Activated naive CD8-positive, alpha-beta T cell treated with anti-CD3 and anti-CD28 coated beads, Interleukin-2, amount 10 ng/mL, durations not matched to agents 7 days and 5 days (primary cell): ENCODE measurements at places on chromosomes 16 and 17.

- no peak for DNase-seq
These were observed 23.0 kb downstream of the TSPOAP1 start for GRCh38 chr17:58305626-58306025.

GRCh38 chr17:1422885-1423284 is 22.9 kb upstream of the YWHAE start:
- DNase-seq = no peak

DNA sequence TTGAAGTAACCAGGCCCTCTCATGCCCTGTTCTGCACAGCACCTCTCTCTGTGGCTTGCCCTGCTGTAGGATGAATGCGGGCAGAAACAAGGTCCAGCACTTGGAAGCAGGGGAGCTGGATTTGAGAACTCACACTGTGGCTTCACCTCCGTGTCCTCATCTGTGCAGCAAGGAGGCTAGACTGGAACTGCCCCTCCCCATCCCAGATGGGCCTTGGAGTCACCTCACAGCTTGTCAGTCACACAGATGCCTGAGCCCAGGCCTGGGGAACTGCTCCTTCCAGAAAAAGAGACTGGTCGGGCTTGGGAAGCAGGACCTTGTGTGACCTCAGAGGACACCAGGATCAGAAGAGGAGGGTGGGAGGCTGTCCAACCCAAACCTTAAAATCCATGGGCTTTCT is 180.8 kb downstream of the CCT6B start:
- DNase-seq = no peak

DNA sequence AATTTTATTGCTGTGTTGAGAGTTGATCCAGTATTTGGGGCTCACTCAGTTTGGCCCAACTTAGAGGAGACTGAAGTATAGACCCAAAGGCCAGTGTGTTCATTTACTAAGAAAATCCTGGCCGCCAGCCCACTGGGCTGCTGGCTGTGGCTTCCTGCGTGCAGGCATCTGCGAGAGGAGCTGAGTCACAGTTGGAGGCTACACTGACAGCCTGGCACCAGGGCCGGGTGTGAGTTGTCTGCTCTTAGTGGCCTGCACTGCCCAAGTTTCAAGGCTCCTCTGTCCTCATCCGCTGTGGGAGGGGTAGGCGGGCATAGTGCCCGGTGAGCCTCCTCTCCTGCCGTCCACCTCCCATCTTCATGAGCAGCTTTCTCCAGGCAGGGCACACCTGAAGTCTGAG is 54.2 kb downstream of the PLD6 start:
- no peak for DNase-seq

DNA sequence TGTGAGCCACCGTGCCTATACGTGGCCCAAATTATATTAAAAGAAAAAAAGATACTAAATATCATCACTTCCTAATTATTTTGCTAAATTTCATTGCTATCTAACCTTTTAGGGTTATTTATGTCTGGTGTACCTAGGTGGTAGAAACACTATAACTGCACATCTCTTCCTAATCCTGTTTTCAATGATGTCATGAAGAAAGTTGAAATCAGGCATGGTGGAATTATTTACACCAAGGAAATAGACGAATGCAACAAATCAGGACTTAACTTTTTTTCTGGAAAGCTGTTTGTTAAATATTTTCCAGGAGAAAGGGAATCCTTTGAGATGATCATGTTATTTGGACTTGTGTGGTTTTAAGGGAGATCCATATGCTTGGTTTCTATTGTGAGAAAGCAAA is 39.2 kb upstream of the SKAP1 start:
- no peak for DNase-seq

DNA sequence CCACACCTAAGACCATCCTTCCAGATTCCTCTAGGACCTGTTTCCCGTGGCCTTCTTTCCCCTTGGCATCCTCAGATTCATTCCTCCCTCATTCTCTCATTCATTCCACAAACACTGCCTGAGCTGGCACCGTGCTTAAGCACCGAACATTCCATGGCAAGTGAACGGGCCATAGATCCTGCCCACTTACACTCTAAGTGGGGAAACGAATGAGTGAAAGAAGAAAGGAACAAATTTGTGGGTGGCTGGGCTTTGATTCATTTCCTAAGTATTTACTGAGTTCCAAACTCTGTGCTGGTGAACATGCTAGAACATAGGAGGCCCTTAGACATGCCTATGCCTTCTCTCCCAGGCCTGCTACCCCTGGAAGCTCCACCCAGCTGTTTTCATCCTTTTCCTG is 30.0 kb downstream of the SRCIN1 start:
- DNase-seq = no peak

DNA sequence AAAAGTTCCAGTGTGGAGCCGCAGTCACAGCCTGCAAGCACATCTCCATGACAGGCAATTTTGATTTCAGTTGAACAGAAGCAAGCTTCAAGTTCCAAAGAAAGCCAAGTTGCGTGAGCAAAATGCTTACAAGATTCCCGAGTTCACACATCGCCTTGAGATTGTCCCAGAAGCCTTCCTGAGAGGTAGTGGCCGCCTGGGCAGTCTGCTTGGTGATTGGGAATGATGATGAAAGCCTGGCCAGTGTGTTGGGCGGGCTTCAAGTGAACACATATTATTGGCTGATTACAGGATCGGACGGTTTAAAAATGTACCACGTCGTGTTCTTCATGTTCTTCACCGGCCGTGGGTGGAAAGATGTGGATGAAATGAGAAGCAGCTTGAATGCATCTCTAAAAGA is 185.5 kb downstream of the FOXL1 start:
- no peak for DNase-seq

DNA sequence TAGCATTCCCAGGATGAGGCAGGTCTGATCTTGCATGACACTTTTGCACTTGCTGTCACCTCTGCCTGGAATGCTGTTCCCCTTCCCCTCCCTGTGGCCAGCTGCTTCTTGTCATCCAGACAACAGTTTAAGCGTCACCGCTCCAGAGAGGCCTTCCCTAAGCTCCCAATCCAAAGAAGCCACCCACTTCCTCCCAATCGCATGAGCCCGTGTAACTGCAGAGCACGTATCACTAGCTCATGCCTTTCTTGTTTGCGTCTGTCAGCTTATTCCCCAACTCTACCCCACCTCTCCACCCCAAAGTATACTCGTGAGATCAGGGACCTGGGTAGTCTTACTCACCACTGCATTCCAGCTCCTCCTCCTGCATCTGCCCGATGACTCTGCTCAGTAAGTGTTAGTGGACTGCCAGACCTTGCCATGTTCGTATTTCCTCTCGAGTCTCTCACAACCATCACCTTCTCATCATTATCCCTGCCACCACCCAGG is 92.8 kb downstream of the GAS7 start:
- no peak for DNase-seq

DNA sequence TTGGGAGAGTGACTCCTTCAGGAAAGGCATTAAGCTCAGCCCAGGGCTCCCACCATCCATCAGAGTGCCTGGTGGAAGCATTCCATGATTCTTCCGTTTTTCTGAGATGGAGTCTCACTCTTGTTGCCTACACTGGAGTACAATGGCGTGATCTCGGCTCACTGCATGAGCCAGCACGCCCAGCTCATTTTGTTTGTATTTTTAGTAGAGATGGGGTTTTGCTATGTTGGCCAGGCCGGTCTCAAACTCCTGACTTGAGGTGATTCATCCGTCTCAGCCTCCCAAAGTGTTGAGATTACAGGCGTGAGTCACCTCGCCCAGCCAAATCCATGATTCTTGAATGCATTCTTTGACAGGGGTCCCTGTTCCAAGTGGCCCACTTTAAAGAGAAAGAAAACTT is 23.1 kb downstream of the MIS12 start:
- no peak for DNase-seq
